ENCODE measurements at places on chromosomes 6 and 20.

DNA sequence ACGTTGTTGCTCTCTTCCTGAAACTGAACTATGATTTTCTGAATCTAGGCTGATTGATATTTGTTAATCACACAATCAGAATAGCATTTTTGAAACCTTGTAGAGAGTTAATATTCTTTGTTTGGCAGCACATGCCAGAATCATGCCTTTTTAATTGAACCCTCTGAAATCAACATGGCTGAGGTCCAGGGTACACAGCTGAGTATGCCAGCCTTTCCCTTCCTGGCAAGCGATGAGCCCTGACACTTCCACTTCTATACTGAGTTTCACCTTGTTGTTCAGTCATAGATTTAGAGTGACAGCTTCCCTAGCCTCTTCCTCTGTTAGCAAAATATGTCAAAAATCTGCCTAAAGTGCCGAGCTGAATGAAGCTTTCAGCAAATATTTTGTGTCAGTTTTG is 6.8 kb downstream of the HDDC2 start:
- no peak for DNase-seq

- no peak for DNase-seq
These were observed 162.2 kb upstream of the THEMIS start for GRCh38 chr6:128062882-128063603.

GRCh38 chr6:72654071-72654621 is 32.3 kb downstream of the KCNQ5 start:
- DNase-seq = no peak

- DNase-seq = no peak
These were observed 11.1 kb downstream of the EDEM2 start for GRCh38 chr20:35135867-35136586.

GRCh38 chr6:128655978-128656498 is 135.6 kb upstream of the PTPRK start:
- DNase-seq = no peak

DNA sequence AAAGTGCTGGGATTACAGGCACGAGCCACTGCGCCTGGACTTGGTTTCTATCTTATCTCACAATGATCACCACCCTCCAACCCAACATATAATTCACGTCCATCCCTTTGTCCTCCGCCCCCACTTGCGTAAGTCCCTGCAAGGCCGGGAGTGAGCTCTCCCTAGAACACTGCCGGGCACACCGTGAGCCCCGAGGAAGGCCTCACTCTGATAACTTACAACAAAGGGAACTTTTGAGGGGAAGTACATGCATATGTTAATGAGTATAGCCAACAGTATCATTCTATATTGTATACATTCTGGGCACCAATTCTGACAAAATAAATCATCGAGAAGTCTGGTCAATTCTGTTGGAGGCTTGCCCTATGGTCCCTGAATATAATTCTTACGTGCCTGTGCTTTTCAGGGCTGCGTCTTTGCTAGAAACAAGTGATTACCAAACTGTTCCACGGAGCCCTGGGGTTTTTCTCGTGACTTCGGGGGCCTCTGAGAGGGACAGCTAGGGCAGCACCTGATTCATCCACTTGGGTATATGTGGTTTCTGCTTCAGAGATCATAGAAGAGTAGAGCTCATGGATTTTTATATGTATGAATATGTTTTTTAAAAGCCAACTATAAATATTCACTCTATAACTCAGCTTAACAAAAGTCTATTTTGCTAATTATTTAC is 469.8 kb upstream of the AGPAT4 start:
- no peak for DNase-seq

GRCh38 chr20:62617711-62618483 is 24.4 kb upstream of the SLCO4A1 start:
- DNase-seq = peak; percentile 49

Measured in stimulated activated CD8-positive, alpha-beta memory T cell treated with anti-CD3 and anti-CD28 coated beads, Interleukin-4, amount 100 ng/mL, for 24 hours (primary cell).